PC-9 (cell line): ENCODE measurements at places on chromosomes 1 and 21. TPM values are rescaled to one million over a fixed set of nuclear protein-coding genes. Genes with fewer than 3 reads are reported as not detected.

Gene BCL2L15
- 0.15 TPM in 1 of 2 replicates, not detected in the other for total RNA-seq

Gene ANGPTL3
- not detected in 2 replicates for total RNA-seq

Gene ACKR1
- total RNA-seq, result not detected in 2 replicates

Gene CD48
- not detected in 2 replicates for total RNA-seq

Gene MPZ
- 0.39 and 0.43 TPM in 2 replicates for total RNA-seq

Gene VASH2
- total RNA-seq, result 0.55 TPM in 1 of 2 replicates, not detected in the other

Gene PGLYRP4
- total RNA-seq, result not detected in 2 replicates

Gene ZC3H12A
- 18.7 and 18.9 TPM in 2 replicates for total RNA-seq

GRCh38 chr21:36450511-36450910 is 29.4 kb downstream of the CLDN14 start:
- DNase-seq, result no peak
- no peaks in the 10 kb centered on the region for H3K27me3 ChIP-seq
- no peak overlapping the region for H3K4me3 ChIP-seq
- H3K4me1 ChIP-seq, result no peaks in the 10 kb centered on the region
- H3K36me3 ChIP-seq, result no peaks in the 10 kb centered on the region
- no peak overlapping the region for H3K27ac ChIP-seq

- H3K27me3 ChIP-seq, result no peaks in the 10 kb centered on the region
- H3K27ac ChIP-seq, result no peak overlapping the region
- no peaks in the 10 kb centered on the region for H3K36me3 ChIP-seq
- no peak overlapping the region for H3K4me3 ChIP-seq
- H3K4me1 ChIP-seq, result no peaks in the 10 kb centered on the region
These were observed 71.4 kb downstream of the SLC44A5 start for GRCh38 chr1:75539230-75540116.

GRCh38 chr1:229229721-229230139 is 41.2 kb upstream of the RAB4A start:
- DNase-seq, result no peak
- H3K36me3 ChIP-seq, result no peaks in the 10 kb centered on the region
- peaks cover 47% of the 10 kb centered on the region for H3K4me1 ChIP-seq
- H3K27me3 ChIP-seq, result peaks cover 26% of the 10 kb centered on the region
- peak overlapping the region; percentile 59 for H3K27ac ChIP-seq
- peak overlapping the region; percentile 6; the same call in 1 of the 2 replicates for H3K4me3 ChIP-seq

GRCh38 chr1:156090840-156091188 is 8.5 kb upstream of the MEX3A start:
- H3K27ac ChIP-seq, result no peak overlapping the region
- no peak overlapping the region for H3K4me3 ChIP-seq
- H3K36me3 ChIP-seq, result no peaks in the 10 kb centered on the region

DNA sequence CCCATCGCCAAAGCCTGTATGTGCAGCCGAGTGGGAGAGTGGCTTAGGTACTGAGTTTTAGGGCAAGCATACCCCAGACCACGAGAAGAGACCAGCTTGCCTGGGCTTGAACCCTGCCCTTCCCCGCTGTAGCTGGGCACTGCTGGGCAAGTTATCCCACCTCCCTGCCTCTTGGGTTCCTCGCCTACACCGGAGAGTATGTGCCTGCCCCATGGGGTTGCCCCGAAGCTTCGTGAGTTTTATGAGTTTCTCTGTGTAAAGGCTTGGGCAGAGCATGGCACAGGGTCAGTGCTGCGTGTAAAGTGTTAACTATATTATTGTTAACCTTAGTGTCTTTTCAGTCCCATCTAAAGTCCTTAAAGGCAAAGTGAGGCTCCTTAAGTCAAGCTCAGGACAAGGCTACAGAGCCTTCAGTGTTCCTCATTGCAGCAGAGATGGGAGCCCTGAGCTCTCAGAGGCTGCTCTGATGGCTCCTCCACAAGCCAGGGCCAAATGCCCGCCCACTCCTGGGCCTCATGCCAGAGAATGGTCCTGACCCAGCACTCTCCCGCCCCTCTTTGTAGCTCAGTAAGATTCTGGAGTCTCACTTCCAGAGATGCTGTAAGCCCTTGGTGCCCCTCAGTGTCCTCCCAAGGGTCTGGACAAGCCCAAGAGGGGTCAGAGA is 37.0 kb upstream of the KCNA10 start:
- no peak for DNase-seq
- H3K27ac ChIP-seq, result no peak overlapping the region
- no peaks in the 10 kb centered on the region for H3K4me1 ChIP-seq
- H3K27me3 ChIP-seq, result peaks cover 89% of the 10 kb centered on the region

DNA sequence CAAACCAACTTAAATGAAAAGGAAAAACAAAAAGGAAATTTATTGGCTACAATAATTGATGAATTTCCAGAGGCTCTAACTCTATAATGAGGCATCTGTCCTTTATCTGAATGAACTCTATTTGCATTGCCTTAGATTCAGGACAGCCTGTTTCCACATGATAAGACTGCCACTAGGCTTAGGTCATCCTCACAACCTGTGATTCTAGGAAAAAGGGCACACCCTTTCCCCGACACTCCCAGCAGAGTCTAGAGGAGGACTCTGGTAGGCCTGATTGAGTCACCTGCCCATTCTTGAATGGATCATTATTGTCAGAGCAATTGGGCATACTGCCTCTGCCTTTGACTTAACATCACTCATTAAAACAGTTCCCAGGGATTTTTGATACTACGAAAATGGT is 262.8 kb downstream of the TPR start:
- no peaks in the 10 kb centered on the region for H3K36me3 ChIP-seq
- no peaks in the 10 kb centered on the region for H3K27me3 ChIP-seq
- H3K27ac ChIP-seq, result no peak overlapping the region
- H3K4me3 ChIP-seq, result no peak overlapping the region

DNA sequence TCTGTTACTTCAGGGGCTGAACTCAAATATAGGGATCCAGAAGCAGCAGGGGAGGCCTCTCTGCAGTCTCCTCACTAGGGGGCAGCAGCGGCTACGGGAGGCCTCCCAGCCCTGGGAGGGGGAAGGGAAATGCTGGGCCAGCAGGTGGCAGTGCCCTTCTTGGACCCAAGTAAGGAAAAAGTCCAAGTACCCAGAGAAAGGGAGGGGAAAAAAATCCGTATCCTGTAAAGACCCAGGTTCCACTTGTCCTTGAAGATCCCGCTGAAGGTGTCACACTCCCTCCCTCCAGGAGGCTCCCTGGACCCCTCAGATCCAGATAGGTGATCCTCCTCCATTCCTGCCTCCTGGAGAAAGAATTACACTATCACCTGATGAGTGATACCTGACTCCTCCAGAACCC is 14.1 kb upstream of the NUAK2 start:
- peaks cover 3% of the 10 kb centered on the region for H3K4me1 ChIP-seq
- no peaks in the 10 kb centered on the region for H3K36me3 ChIP-seq
- no peak overlapping the region for H3K27ac ChIP-seq
- H3K4me3 ChIP-seq, result no peak overlapping the region

DNA sequence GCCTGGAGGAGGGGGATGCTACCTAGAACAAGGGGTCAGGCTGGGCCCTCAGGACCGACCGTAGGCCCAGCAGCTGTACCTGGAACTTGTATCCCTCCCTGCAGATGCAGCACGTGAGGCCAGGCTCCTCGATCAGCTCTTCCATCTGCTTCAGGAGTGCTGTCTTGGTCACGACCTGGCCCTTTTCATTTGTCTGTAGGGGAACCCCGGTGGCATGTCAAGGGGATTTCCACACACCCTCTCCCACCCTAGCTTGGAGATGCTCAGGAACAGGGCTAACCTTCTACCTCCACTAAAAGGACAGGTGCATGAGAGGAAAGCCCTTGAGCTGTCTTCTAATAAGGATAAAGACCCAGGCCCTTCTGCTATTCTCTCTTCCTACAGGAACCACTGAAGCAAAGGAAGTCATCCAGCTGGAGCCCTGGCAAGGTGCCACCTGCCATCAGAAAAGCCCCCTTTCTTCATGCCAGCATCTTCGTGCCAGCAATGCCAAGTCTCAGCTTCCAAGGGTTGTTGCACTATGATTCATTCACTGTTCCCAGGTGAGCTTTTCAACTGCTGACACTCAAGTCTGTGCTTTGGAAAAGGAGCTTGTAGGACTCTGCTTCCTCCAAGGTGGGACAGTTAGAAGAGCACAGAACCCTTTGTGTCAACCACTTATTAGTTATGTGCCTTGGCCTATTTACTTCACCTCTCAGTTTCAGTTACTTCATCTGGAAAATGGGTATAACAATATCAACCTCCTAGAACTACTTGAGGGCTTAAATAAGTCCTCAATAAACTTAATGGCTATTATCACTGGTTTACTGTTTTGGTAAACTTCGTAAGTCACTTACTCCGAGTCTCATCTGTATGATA is 122.1 kb downstream of the UBR4 start:
- H3K4me1 ChIP-seq, result no peaks in the 10 kb centered on the region
- H3K27ac ChIP-seq, result no peak overlapping the region
- no peak overlapping the region for H3K4me3 ChIP-seq
- H3K27me3 ChIP-seq, result no peaks in the 10 kb centered on the region
- no peaks in the 10 kb centered on the region; the same call in 1 of the 2 replicates for H3K36me3 ChIP-seq

GRCh38 chr1:230303822-230304221 is 122.3 kb downstream of the PGBD5 start:
- no peaks in the 10 kb centered on the region for H3K27me3 ChIP-seq
- no peak for DNase-seq
- no peak overlapping the region for H3K27ac ChIP-seq
- H3K36me3 ChIP-seq, result no peaks in the 10 kb centered on the region
- H3K4me3 ChIP-seq, result no peak overlapping the region

- H3K4me1 ChIP-seq, result no peaks in the 10 kb centered on the region
- H3K27me3 ChIP-seq, result no peaks in the 10 kb centered on the region
- no peak overlapping the region for H3K4me3 ChIP-seq
- H3K27ac ChIP-seq, result no peak overlapping the region
These were observed 10.3 kb downstream of the PARS2 start for GRCh38 chr1:54754045-54754444.

DNA sequence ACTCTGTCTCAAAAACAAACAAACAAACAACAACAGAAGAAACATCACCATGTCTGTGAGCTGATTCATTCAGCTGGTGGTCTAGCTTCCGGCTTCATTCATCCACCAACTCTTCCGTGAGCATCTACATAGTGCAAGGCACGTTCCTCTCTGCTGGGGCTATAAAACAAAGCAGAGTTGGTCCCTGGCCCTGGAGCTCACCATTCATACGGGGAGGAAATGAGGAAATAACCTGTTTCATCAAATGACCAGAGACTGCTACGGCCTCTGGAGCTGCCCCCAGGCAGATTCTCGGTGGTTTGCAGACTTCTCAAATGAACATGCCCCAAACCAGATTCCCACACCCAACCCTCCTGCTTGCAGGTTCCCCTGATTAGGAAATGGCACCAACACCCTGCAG is 41.0 kb upstream of the ID3 start:
- no peak for DNase-seq
- peaks cover 39% of the 10 kb centered on the region for H3K4me1 ChIP-seq
- no peaks in the 10 kb centered on the region for H3K27me3 ChIP-seq
- H3K4me3 ChIP-seq, result no peak overlapping the region
